NCI-H774 (cell line): ENCODE measurements at places on chromosomes 2 and 18.
A peak's percentile ranks its signal among the peaks of the same experiment; 100 is the strongest.

GRCh38 chr2:29921560-29921915 is at the start of gene ALK:
Gene ALK (minus strand): TSS chr2:29921586. CDS start chr2:29920659, 927 bp downstream.
- peak; percentile 93 for DNase-seq

DNA sequence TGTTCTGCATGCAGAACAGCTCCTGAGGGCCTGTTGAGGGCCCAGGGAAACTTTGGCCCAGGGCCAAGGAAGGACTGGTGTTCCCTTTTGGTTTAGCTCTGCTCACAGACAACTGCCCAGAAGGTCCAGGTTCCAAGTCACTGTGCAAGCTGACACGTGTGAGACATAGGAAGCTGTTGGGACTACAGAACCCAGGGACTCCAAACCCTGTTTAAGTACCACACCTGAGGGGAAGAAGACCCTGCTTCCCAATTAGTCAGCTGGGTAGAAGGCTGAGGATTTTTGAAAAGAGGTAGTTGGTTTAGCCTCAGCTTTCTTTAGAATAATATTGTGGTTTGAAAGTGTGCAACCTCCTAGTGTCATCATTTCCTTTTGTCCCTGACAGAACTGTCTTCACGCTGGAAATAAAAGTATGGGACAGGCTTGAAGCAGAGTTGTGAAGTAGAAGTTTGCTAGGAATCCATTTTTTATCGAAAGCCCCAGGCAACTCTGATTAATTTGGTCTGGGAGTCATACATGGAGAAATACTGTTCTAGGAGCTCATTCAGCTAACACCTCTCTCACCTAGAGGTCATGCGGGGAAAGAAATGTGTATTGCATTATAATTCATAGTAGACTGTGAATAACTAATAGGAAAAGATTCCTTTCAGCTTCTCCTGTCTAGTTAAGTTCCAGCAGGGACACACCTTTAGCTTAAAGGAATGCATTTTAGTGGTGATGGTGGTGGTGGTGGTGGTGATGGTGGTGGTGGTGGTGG is 19.9 kb upstream of the IL1RL1 start:
- no peak for DNase-seq

- DNase-seq, result no peak
Measured at GRCh38 chr2:58035352-58035751, 11.3 kb upstream of the VRK2 start.

DNA sequence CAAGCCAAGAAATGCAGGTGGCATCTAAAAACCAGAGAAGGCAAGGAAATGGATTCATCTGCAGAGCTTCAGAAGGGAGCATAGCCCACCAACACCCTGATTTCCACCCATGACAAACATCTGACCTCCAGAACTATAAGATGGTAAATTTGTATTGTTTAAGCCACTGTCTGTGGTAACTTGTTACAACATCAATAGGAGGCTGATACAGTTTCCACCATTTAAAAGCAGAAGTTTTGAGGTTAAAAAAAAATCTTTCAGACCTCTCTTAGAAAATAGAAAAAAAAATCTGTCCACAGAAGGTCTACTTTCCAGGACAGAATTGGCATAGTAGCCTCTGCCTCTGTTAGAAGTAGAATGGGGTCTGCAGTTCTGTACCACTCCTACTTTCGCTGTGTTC is 37.2 kb downstream of the SLC40A1 start:
- DNase-seq, result no peak

DNA sequence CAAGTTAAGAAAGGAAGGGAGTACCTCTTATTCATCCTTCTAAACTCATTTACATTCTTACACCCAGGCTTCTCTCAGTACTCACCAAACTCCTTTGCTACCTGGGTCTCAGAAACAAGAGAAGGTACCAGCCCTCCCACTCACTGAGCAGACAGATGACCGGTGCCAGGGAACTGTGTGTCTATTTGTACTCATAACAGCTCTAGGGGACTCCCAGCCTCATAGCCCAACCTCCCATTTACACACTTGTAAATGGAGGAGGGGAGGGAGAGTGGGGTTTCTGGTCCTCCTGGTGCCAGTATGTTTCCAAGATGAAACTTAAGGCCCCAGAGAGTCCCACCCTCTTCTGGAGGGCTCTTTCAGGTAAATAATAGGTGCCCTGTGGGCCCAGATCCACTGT is 42.8 kb upstream of the SIGLEC15 start:
- DNase-seq, result no peak

DNA sequence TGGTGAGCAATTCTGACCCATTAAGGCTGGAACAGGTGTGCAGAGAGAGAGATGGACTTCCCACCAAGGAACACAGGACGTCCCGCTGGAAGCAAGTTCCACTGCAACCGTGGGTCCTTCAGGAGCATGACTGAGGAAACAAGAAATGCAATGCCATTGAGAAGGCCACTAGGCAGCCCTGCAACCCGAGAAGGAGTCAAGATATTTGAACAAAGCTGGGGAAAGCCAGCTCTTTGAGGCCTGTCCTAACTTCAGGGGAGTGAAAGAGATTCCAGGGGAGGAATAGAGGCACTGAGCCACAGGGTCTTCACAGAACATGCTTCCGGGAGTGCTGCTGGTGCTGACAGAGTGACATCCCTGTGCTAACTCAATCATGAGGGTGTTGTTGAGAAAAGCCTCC is 153.8 kb upstream of the ZNF236 start:
- DNase-seq, result no peak

GRCh38 chr18:48412339-48412929 is 3.3 kb upstream of the ZBTB7C start:
- DNase-seq, result peak; percentile 37

GRCh38 chr2:216918088-216918680 is 58.3 kb upstream of the TNP1 start:
- no peak for DNase-seq

GRCh38 chr2:189441709-189442074 is 418 bp downstream of the WDR75 start:
- DNase-seq, result no peak

GRCh38 chr18:49456794-49457193 is 3.7 kb downstream of the DYM start:
- DNase-seq, result no peak

DNA sequence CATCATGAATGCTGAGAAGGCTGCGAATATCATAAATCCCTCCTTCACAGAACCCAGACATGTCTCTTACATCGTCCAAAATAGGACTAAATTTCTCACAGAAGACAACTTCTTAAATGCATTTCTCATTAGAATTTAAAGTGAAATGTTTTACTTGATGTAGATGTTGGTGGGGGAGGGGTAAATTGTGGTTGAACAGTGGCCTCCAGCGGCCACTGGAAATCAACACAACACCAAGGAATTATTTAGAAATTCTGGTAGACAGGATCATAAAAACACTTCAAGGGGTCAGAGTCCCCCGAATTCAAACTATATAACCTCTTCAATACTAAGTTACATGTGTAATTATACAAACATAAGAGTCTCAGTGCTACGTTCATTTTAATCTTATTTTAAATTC is 135.9 kb downstream of the ABCA12 start:
- no peak for DNase-seq

DNA sequence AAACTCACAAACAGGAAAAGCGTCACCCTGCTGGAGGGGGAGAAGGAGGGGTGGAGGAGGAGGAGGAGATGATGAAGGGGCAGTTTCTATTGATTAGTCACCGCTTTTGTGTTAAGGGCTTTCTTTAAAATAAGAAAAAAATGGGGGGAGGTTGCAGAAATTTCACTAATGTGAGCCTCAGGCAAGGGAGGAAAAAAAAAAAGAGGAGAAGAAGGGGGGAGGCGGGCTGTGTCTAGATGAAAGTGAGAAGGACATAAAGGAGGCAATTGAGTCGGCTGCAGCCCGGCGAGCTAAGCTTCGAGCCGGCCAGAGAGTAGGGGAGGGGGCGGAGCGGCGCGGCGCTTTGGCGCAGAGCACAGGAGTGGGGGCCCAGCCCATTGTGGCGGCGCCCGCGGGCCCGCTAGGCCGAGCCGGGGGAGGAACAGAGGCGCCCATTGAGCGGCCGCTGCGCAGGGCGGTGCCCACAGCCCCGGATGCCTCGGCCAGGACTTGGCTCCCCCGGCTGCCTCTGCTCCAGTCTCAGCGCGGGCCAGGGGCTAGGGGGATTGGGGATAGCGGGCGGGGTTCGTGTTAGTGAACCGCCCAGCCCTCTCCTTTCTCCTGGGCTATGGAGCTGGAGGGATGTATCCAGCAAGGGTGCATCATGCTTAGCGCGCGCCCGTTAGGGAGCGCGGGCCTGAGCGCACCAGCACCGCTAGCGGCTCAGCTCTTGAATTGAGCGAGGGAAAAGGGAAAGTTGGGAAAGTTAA is 7.9 kb downstream of the PAX3 start:
- no peak for DNase-seq

GRCh38 chr18:8480506-8481328 is 128.5 kb upstream of the RAB12 start:
- peak; percentile 3 for DNase-seq

DNA sequence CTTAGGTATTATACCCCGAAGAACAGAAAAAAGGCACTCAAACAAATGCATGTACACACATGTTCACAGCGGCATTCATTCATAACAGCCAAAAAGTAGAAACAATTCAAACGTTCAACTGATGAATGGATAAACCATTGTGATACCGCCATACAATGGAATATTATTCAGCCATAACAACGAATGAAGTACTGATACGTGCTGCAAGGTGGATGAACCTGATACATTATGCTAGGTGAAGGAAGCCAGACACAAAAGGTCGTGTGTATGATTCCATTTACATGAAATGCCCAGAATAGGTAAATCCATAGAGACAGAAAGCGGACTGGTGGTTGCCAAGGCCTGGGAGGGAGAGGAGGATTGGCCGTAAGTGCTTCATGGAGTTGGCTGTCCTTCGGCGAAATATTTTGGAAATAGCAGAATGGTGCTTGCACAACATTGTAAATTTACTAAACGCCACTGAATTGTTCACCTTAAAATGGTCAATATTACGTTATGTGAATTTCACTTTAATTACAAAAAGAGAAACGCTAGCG is 750 bp upstream of the RMP24 start:
- DNase-seq, result peak; percentile 18

GRCh38 chr2:239606741-239607516 is 206.1 kb upstream of the HDAC4 start:
- DNase-seq, result no peak

- DNase-seq, result no peak
Measured at GRCh38 chr18:78562531-78562961, 417.1 kb upstream of the SALL3 start.

DNA sequence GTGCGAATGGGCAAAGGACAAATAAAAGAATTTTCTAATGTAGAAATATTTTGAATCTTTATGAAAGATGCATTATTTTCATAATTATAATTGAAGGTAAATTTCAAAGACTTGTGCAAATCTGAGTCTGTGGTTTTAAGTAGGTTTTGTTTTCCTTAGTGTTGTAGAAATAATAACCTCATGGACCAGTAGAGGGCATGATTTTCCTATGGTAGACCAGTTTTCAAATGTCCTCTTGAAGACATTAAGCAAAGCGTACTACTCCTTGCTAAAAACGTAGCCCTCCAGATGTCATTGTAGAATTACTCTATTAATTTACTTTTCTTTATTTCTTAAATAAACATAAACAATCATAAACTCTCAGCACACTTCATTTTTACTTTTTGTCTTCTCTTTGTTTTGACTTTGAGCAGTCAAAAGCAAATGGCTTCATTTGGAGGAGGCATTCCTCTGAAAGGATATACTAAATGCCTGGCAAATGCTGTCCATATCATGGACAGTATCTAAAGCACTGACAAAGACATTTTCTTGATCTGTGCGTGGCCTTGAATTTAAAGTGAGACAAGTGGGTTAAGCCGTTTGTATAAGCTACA is 85.8 kb upstream of the FAM237A start:
- peak; percentile 16 for DNase-seq

- peak; percentile 44 for DNase-seq
Measured at GRCh38 chr2:174336501-174337336, 2.0 kb downstream of the SP9 start.

DNA sequence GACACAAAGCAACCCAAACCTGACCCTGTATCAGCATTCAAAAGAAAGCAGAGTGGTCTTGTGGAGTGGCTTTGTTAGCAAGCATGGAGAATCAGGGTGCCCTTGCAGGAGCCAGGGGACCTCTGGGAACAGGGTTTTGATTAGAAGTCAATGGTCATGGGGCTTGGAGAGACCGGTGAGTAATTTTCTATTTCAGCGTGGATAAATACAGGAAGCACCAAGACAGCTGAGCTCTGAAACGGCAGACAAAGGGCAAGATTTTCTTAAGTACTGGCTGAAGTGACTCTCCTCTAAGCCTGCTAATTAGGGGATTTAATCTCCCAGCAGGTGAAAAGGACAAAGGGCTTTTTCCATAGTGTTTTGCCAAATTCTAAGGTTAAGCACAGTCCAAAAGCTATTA is 78.0 kb upstream of the GAREM1 start:
- DNase-seq, result peak; percentile 84

DNA sequence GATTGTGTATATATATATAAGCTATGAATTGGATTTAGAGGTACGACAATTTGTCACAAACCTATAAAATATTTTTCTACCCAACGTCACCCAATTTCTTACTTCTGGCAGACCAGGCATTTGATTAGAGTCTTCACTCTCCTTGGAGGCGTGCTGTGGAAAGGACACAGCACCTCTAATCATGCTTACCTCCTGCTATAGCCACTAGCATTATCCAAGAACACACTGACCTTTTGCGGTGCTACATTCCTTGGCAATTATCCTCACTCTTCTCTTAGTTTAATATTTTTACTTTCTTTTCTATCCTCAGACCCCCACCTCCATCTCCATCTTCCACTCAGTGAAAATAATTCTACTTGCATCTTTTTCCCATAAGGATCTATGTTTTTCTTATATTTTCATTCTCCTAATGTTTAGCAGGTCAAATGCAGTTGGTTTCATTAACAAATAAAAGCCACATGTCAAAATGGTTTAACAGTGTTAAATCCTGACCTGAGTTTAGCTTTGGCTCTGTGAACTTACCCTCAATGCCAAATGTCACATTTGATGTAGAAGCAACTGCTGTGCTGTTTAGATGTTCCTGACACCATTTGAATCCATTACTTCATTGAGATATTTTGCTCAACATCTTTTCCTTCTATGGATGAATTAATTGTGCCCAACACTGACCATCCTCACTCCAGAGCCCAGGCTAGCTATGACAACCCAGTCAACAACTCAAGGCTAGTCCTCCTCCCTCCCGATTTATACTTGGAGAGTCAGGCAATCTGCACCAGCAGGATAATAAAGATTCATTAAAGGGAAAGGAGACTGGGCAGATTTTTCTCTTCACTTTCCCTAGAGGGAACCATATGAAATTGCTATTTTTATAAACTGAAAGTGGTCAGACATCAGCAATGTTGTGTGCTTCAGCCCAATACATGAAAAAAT is 240.5 kb downstream of the MREG start:
- DNase-seq, result no peak

DNA sequence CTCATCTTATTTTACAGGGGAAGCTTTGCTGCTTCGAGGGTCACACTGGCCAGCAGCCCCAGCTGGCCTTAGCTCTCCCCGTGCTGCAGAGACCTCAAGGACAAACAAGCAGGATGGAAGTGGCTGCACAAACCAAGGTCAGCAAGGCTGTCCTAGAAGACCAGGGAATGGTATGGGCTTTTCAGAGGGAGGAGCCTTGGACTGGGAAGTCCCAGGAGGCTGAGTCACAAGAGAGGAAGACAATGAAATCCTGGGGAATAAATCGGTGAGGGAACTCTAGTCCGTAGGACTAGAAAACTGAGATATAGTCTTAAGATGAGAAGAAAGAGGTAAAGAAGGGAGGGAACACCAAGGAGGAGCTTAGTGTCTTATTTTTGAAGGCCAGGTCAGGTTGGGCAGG is 15.7 kb downstream of the CREG2 start:
- no peak for DNase-seq

GRCh38 chr2:47534179-47534919 is 131.4 kb downstream of the MSH2 start:
- no peak for DNase-seq

- no peak for DNase-seq
Measured at GRCh38 chr2:175170659-175171304, 2.8 kb upstream of the ATF2 start.

- DNase-seq, result no peak
Measured at GRCh38 chr2:103208916-103209315, 447.1 kb downstream of the TMEM182 start.
